ENCODE measurements at places on chromosomes 3 and 15.

DNA sequence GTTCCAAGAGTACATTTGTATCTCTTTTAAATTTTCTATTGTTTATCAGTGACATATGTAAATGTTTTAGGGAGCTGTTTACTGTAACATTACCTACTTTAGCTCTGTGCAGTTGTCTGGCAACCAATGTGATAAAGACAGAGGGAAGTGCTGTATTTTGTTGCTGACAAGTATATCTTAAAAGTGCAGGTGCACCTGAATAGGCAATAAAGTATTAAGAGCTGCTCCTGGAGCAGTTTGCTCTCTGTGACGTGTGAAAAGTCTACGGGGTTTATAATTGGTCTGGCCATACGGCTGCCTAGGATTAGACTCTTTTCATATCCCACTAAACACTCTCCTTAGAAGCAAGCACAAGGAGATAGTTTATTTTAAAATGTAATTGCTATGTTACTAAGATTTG, 178.3 kb downstream of the IGF1R start:
- peak; percentile 12 for DNase-seq

DNA sequence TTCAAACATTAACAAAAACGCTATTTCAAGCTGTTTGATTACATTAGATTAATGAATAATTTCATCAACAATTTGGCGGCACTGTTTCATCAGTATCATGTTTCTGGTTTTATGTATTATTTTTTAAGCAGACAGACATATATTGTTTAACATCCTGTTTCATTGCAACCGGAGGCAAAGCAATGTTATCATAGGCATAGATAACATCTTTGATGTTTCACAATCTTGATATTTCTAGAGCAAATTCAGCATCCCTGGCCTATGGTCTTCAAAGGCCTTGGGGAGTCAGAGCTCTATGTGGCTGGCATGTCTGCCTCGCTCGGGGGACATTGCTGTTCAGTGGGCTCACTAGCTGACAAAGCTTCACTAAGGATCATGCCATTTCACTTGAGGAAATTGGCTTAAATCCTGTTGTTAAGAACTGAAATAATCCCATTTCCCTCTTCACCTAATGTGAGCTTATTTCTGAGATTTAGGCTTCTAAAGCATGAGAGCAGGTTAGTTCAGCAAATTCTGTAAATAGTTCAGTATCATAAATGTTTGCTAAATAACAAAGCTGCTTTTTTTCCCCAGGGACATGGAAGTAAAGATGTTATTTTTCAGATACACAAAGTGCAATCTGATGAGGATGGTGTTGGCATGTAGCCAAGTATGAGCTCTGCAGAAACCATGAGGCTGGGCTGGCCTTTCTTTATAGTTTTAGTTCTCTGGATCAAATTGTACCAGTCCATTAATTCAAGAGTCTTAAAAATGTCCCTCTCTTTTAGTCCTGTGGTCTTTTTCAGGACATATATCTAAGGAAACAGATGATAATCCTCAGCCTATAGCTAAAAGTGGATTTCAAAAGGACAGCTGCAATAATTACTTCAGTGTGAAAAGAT, 941.4 kb downstream of the PLOD2 start:
- no peak for DNase-seq

GRCh38 chr3:123110282-123110975, 43.6 kb downstream of the PDIA5 start:
- no peak for DNase-seq

DNA sequence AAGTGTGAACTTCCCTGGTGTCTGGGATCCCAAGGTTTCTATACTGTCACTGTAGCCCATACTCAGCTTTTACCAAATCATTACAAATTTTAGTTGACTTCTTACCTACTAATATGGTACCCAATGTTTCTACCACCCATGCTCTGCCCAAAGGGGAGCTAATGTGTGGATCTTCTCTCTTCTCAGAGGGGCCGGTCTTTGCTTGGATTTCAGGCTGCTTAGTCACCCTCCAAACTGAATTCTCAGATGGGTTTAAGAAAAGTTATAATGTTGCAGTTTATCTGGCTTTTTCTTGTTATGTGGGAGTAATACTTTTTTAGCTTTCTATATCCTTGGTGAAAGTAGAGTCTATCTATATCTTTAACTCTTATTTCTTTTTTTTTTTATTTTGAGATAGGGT, 67.1 kb upstream of the AKAP13 start:
- no peak for DNase-seq

GRCh38 chr15:41799488-41799805, 25.2 kb downstream of the MAPKBP1 start:
- no peak for DNase-seq
